GM23338 (cell line): ENCODE measurements at places on chromosomes 5 and 9. TPM values are rescaled to one million over a fixed set of nuclear protein-coding genes. Genes with fewer than 3 reads are reported as not detected.

DNA sequence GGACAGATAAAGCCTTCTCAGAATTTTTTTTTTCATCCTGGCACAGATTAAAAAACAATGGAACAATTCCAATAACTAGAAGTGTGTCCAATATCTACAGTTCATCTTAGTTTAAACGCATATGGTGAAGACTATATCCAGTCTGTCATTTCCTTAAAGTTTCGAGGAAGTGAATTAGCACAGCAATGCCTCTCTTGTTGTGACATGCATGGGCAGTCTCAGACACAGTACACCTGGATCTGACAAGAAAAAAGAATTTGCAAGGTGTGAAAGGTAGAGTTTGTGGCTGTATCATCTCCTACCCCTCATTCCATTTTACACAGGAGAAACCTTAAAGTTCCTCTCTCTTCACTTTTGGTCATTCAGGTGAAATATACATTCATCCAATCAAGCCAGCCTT lies 100.6 kb upstream of the ADAMTS19 start:
- no peaks in the 10 kb centered on the region for H3K36me3 ChIP-seq
- H3K4me3 ChIP-seq, result no peak overlapping the region
- DNase-seq, result no peak
- no peak overlapping the region for H3K27ac ChIP-seq
- no peaks in the 10 kb centered on the region for H3K27me3 ChIP-seq
- no peaks in the 10 kb centered on the region for H3K4me1 ChIP-seq

GRCh38 chr5:55634866-55635265 lies 77.3 kb downstream of the SLC38A9 start:
- H3K27ac ChIP-seq, result no peak overlapping the region

DNA sequence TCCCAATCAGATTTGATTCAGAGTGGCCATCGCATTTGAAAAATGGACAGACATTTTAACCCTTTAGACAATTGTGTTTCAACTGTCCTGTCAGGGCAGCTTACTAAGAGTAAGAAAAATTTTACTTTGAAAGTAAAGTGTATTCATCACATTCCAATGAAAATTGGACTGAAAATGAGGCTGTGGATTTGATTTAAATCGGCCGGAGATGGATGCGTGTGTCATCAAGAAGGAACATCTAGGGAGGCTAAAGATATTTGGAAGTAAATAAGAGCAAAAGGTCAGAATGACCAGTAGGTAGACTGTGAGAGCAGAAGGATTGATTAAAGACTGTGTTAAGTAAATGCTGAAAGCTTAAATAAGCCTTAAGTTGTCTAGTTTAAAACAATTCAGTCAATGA lies 1.5 kb downstream of the ZCCHC7 start:
- peak overlapping the region; percentile 94 for H3K4me3 ChIP-seq
- H3K4me1 ChIP-seq, result peaks cover 11% of the 10 kb centered on the region; the same call in 1 of the 2 replicates

DNA sequence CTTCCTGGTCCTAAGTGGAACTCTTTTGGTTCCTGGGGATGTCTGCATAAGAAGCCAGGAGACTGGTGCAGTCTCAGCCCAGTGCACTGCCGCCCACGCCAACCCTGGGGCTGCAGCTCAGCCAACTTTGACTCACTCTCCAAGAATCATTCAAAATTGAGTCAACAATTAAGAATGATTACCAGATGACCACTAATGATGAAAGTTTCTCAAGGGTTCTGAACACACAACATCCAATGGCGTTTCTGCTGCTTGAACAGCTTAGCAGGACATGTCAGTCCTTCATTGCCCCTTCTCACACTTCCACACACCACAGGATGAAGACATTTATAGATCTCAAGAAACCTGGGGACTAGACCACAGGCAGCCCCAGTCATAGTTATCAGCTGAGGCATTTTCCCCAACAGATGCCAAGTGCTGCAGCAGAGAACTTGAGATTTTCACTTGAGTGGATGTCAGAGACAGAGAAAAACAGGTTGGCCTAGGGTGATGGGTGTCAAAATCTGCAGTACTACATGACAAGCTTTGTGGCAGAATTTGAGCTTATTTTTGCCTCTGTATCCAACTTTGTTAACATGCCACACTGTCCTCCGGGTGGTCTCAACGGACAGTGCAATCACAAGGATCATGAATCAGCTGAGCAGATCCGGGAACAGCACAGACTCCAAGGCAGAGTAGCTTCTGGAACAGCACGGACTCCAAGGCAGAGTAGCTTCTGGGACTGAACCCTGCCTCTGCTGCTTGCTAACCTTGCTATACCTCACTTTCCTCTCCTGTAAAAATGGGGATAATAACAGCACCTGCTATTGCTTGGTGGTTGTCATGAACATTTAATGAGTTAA lies 356.1 kb downstream of the SPOCK1 start:
- DNase-seq, result no peak
- no peak overlapping the region for H3K27ac ChIP-seq
- no peaks in the 10 kb centered on the region for H3K36me3 ChIP-seq
- H3K4me1 ChIP-seq, result peaks cover 8% of the 10 kb centered on the region
- H3K4me3 ChIP-seq, result no peak overlapping the region

The NME5 gene
- not detected in 2 replicates for total RNA-seq

DNA sequence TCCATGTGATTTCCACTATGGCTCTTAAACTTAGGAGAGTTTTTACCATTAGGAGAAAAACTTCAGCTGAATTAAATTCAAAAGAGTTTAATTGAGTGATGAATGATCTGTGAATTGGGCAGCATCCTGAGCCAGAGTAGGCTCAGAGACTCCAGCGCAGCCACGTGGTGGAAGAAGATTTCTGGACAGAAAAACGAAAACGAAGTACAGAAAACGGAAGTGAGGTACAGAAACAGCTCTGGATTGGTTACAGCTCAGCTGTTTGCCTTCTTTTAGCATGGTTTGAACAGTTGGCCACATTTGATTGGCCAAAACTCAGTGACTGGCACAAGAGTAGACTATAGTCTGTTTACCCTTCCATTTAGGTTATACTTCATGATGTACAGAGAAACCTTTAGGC lies 69.2 kb upstream of the PLPP1 start:
- no peaks in the 10 kb centered on the region for H3K36me3 ChIP-seq
- DNase-seq, result no peak
- no peak overlapping the region for H3K4me3 ChIP-seq
- no peaks in the 10 kb centered on the region for H3K27me3 ChIP-seq
- peaks cover 27% of the 10 kb centered on the region for H3K4me1 ChIP-seq

DNA sequence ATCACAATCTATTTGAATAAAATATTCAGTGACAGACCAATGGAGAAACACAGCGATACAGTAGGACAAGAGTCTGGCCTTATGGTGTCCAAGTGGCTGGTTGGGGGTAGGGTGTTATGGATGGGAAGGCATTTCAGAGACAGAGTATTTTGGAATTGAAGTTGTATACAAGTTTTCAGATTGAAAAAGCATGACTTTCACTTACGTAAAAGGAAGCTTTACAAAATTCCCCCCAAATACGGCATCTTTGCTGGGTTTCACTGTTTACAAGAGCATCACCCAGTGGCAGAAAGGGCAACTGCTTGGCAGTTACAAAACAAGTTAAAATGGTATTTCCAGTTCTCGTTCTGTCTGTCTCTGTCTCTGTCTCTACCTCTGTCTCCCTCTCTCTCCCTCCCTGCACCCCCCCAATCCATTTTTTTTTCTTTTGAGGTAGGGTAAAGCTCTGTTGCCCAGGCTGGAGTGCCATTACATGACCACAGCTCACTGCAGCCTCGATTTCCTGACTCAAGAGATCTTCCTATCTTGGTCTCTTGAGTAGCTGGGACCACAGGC lies 86.2 kb downstream of the PTPN3 start:
- H3K4me3 ChIP-seq, result no peak overlapping the region
- H3K27me3 ChIP-seq, result no peaks in the 10 kb centered on the region
- peaks cover 30% of the 10 kb centered on the region for H3K4me1 ChIP-seq
- H3K36me3 ChIP-seq, result no peaks in the 10 kb centered on the region
- H3K27ac ChIP-seq, result no peak overlapping the region; the same call in 1 of the 2 replicates

The PDE8B gene
- 0.45 and 0.54 TPM in 2 replicates for total RNA-seq

The KIAA1958 gene
- 37.9 and 41.7 TPM in 2 replicates for total RNA-seq

DNA sequence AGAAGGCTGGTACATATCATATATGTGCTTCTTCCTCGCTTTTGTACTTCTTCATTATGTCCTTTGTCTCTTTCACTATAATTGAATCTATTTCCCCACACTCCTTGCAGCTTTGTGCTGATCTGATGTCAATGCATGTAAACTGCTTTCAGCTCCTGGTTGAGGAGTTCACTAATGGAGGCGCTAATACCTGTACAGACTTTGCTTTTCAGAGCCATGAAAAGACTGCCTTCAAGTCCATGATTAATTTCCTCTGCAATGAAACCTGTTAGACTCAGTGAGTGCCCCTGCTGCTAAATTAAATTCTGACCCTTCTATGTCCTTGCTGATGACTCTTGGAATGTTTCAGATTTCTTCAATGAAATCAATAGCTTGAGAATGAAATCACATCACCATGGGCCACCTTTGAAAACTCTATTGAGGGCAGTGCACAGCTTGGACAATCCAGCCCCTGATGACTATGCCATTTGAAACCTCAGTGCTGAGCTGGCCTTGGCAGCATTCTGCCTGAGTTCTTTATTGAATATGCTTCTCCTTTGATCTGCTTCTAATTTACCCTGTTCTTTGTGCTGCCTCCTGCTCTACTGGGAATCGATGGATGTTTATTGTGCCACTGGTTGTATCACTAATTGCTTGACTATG lies 358.2 kb upstream of the DMAC1 start:
- H3K27me3 ChIP-seq, result no peaks in the 10 kb centered on the region
- H3K4me1 ChIP-seq, result no peaks in the 10 kb centered on the region
- H3K4me3 ChIP-seq, result no peak overlapping the region
- no peak for DNase-seq
- H3K27ac ChIP-seq, result no peak overlapping the region

DNA sequence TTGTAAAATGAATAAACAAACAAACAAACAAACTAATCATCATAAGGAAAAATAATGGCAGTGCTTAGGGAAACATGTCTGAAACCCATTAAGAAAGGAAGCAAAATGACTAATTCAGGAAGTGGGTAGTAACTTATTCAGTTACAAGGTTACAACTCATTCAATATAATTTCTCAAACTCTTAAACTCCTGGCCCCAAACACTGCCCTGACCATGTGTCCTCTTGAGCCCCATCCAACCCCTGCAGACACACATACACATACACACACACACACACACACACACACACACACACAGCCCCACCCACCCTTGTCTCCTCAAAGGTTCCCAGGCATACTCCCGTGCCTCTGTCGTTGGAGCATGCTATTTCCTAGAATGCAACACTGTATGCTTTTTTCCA lies 193.9 kb downstream of the SEC61B start:
- H3K4me3 ChIP-seq, result no peak overlapping the region
- no peak for DNase-seq
- H3K27ac ChIP-seq, result no peak overlapping the region
- H3K27me3 ChIP-seq, result no peaks in the 10 kb centered on the region

DNA sequence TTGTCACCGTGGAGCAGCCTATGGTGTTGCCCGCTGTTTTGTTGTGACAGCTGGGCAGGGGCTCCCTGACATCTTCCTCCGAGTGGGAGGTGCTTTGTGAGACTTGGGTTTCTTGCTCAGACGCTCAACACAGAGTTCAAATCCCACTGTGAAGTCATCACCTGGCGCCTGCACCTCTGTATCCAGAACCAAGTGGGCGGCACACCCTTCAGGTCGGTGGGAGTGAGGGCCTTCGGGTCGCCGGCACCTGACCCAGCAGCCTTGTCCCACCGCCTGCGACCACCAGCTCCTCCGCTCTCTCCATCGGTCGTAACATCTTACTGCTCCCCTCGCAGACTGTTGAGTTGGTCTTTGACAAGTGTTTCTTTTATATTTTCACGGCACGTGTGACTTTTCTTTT lies 37.6 kb upstream of the EXOC3 start:
- no peak for DNase-seq
- no peak overlapping the region for H3K27ac ChIP-seq
- H3K4me1 ChIP-seq, result peaks cover 3% of the 10 kb centered on the region; the same call in 1 of the 2 replicates
- no peaks in the 10 kb centered on the region for H3K36me3 ChIP-seq
- H3K4me3 ChIP-seq, result no peak overlapping the region

- peak; percentile 70 for DNase-seq
- peaks cover 4% of the 10 kb centered on the region; the same call in 1 of the 2 replicates for H3K4me1 ChIP-seq
- no peak overlapping the region for H3K27ac ChIP-seq
- no peaks in the 10 kb centered on the region for H3K27me3 ChIP-seq
- no peak overlapping the region for H3K4me3 ChIP-seq
Observed at GRCh38 chr5:112186401-112186990, 232.6 kb downstream of the EPB41L4A start.

- no peak for DNase-seq
- H3K27ac ChIP-seq, result no peak overlapping the region
- H3K36me3 ChIP-seq, result no peaks in the 10 kb centered on the region
- H3K27me3 ChIP-seq, result no peaks in the 10 kb centered on the region
- peaks cover 5% of the 10 kb centered on the region; the same call in 1 of the 2 replicates for H3K4me1 ChIP-seq
Observed at GRCh38 chr5:168790002-168790635, 211.0 kb upstream of the PANK3 start.

The PCDHAC2 gene
- total RNA-seq, result 11.8 and 13.1 TPM in 2 replicates

The KCNN2 gene
- total RNA-seq, result 14.7 and 24.7 TPM in 2 replicates

The GRK6 gene
- 37.2 and 56.8 TPM in 2 replicates for total RNA-seq
